ENCODE measurements at places on chromosomes 4 and X.

DNA sequence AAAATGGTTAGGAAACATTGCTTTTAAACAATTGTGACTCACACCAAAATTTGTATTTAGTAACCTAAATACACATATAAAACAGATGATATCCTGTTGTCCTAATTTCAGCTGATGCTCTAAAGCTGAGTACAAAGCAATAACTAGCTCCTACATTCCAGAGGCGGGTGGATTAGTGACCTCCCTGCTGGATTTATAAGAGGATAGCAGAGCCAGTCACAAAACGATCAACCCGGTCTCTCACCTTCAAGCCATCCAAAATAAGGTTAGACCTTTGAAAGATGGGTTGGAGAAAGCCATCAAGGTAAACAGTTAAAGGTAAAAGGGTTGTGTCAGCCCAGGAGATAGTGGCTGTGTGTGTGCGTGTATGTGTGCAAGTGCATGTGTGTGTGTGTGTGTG, 43.2 kb upstream of the SFRP2 start:
- no peak for DNase-seq

DNA sequence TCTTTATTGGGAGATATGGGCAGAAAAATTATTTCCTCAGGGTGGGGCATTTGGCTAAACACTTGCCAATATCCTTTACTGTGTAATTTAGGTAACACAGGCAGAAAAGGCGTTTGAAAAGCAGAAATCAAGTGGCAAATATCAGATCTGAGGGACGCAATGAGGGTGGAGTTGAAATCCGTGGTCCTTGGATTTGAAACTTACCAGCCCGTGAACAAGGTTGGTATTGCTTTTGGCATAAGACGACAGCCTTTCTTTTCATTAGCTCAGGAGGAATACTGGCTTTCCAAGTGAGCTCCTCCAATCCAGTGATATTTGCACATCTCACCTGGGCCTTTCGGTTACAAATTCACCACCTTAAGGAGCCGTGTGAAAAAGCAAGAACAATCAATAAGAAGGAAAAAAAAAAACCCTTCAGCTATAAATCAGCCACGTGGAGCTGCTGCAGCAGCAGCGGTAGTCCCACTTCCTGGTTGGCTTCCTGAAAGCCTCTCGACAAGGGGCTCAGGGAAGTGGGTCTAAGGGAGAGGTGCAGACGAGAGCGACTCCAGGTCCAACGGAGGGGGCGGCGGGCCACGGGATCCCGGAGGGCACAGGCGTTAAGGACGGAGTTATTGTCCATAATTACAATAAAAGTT, 734 bp upstream of the GALNT7 start:
- DNase-seq, result peak; percentile 17

DNA sequence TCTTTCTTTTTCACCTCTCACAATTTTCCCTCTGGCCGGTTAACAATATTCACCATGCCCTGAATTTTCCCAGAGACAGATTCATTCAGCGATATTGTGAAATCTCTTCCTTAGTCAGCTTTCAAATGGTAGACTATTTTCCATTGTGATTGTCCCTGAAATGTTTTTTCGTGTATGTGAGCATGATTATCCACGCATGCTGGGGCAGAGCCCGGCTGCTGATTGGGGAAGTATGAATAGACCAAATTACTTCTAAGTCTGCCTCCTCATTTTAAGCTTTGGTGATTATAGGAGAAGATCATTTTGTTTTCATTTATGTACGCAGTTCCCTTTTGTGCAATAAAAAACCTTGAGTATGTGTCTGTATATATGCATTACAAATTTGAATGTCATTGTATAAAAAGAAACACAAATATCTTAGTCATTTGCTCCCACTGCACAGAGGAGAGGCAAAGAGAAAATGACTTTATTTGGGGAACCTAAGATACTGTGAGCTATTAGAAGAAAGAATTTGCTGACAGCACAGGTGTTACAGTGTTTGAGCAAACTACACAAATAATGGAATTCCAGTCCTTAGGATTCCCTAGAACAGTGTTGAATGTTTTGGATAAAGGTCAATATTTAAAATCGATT, 11.3 kb downstream of the DTHD1 start:
- no peak for DNase-seq

GRCh38 chr4:168045354-168045753, 47.0 kb upstream of the ANXA10 start:
- no peak for DNase-seq

GRCh38 chr4:174451718-174452296, 70.5 kb downstream of the HPGD start:
- DNase-seq, result no peak

- DNase-seq, result no peak
These were observed 194.5 kb upstream of the ARHGEF9 start for GRCh38 chrX:63979480-63979879.

GRCh38 chrX:115363372-115363771, 73.9 kb downstream of the LUZP4 start:
- no peak for DNase-seq

DNA sequence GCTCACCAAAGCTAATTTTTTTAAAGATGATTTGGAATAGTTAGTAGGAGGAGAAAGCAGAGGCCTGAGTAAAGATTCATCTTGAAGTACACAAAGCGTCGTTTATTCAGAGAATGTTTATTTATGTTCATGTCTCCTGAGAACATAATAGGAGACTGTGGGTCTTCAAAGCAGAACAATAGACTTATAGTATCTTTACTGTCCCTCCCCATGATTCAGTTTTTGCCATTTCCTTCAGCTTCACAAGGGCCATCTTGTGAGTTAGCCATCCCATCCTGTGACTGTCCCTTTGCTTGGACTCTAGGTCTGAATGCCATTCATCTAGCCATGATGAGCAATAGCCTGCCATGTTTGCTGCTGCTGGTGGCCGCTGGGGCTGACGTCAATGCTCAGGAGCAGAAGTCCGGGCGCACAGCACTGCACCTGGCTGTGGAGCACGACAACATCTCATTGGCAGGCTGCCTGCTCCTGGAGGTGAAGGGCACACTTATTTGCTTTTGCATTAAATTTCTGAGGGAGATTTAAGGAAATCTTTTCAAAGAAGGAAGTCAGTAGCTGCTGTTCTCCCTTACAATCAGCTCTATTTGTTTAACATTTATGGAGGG, 105.8 kb downstream of the NFKB1 start:
- no peak for DNase-seq

DNA sequence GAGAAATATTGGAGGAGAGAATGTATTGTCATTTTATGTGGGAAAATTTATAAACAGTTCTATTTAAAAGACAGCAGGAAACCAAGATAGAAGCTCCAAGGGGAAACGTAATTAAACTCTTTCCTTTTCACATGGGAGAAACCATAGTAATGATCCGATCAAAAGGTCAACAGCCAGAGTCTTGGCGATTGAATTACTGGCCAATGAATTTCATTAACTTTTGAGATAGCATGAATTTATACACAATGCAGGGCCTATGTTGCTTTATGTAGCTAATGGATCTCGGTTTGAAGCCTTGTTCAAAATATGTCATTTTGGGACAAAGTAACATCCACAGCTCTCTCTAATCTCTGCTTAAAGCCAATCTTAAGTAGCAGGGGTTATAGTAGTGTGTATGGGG, 897.5 kb upstream of the NDST4 start:
- no peak for DNase-seq

DNA sequence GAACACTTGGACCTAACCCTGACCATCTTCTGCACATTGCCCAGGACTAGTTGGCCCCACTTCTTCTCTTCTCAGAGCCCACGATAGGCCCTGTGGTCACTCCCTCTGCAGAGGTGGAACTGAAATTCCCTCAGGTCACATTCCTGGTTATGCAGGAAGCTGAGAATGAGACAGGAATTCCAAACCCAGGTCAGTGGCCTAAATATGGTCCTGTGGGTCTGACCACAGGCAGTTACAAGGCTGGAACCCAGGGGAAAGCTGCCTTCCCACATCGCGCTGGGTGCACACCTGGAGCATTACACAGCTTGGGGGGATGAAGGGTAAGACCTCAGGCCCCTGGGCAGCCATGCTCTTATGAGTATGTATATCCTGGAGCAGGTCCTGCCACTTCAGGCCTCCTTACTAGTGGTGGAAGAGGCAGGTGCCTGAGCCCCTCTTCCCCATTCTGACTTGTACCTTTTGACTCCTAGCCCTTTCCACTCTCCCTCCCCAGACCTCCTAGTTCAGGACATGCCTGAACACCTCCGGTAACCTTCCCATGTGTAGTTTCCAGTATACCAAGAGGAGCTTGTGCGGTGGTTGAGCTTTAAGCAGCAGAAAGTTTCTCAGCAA, 173.5 kb downstream of the ASMT start:
- DNase-seq, result no peak

GRCh38 chr4:155999725-156000124, 46.1 kb upstream of the CTSO start:
- no peak for DNase-seq

DNA sequence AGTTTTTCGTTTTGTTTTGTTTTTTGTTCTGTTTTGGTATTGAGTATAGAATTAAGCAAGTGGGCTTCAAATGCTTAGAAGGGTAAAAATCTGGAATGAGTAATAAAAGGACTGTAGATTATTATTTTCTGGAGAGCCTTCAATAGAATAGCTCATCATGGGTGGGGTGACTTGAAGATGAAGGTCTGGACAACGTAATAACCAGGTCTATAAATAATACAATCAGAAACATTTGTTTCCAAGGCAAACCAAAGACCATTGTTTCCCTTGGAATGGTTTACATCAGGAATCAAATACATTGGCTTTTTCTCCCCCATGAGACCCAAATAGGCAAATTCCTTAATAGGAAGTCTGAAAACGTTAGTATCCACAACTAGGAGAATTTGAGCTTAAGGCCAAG, 721.6 kb downstream of the RPA4 start:
- DNase-seq, result no peak

GRCh38 chr4:657338-657833, 16.7 kb downstream of the ATP5ME start:
- DNase-seq, result no peak

DNA sequence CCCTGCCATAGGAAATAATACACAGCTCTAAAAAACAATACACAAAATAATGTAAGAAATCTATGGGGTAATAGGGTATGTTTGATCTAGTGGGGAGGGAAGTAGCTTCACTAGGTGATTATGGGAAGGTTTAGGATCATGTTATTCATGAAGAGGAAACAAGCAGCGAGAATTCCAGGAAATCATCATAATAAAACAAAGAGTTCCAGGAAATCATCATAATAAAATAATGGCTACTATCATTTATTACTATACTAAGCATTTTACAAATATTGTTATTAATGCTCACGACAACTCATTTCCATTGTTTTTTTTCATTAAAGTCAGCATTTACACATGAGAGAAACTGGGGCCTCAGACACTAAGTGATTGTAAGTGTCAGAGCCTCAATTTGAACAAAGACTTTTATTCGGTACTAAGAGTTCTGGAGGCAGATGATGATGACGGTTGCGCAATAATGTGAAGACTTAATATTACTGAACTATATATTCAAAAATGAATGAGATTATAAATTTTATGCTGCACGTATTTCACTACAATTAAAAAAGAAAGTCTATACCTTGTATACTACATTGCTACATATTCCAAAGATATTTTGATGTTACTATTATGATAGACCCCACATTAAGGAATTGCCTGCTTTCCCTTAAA, 12.2 kb upstream of the CXCL8 start:
- no peak for DNase-seq

DNA sequence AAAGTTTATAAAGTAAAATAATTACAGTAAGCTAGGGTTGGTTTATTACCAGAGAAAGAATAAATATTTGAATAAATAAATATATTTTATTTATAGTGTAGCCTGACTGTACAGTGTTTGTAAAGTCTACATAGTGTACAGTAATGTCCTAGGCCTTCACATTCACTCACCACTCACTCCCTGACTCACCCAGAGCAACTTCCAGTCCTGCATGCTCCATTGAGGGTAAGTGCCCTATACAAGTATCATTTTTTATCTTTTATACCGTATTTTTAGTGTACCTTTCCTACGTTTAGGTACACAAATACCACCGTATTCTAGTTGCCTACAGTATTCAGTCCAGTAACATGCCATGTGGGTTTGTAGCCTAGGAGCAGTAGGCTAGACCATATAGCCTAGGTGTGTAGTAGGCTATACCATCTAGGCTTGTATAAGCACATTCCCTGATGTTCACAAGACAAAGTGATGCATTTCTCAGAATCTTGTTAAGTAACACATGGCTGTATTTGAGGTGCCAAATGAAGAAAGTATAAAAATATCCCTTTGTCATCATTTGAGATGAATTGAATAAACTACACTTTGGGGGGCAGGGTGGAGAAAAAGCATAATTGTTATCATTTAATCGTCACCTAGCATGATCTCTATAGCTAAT, 14.7 kb upstream of the KLHL8 start:
- no peak for DNase-seq

DNA sequence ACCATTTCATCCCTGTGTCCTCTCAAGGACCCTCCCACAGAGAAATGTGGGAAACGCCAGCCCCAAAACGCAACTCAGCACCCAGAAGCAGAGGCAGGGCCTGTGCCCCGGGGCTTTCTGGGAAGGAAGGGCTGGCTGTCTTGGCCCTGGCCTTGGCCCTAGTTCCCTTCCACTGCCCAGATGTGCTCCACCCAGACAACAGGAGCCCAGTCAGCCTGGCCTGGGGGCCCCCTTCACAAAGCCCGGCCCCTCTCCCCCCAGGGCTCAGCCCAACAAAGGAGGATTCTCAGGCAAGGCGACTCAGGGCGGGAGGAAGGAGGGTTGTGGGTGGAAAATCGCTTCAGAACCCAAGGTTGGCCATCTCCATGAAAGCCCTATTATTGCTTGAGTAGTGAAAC, 82.5 kb downstream of the PJA1 start:
- no peak for DNase-seq

- DNase-seq, result no peak
These were observed 70.4 kb upstream of the ANXA3 start for GRCh38 chr4:78481180-78481579.

DNA sequence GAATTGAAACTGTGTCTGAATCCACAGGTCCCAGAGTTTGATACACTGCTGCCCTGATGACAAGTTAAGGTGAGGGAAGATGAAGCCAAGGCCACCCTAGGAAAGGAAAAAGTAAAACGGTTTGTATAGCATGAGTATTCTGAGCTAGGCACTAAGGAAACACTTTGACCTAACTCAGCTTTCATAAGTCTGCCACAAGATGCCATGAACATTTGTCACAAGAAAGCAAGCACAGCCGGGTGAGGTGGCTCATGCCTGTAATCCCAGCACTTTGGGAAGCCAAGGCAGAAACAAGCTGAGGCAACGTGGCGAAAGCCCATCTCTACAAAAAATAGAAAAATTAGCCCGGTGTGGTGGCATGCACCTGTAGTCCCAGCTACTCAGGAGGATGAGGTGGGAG, 34.2 kb downstream of the ELOVL6 start:
- no peak for DNase-seq

DNA sequence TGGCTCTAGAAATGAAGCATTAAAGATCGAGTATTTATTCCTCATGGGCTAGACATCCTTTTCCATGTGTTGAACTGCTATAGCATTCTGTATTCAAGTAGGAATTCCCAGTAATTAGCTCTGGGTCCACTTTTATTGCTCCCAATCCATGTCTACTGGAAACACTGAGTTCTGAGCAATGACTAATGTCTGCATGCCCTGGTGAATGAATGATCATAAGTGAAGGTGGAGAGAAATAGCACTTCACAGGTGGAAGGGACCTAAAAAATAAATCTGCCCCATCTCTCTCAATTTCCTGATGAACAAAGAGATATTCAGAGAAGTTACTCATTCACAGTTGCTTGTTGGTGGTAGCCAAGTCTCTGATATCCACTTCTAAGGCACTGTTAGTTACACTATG, 34.6 kb upstream of the CXCL8 start:
- no peak for DNase-seq

Measured in CD4-positive, alpha-beta T cell treated with Interleukin-21 for 1 hour (primary cell).